ENCODE measurements at places on chromosomes 7 and 10.

DNA sequence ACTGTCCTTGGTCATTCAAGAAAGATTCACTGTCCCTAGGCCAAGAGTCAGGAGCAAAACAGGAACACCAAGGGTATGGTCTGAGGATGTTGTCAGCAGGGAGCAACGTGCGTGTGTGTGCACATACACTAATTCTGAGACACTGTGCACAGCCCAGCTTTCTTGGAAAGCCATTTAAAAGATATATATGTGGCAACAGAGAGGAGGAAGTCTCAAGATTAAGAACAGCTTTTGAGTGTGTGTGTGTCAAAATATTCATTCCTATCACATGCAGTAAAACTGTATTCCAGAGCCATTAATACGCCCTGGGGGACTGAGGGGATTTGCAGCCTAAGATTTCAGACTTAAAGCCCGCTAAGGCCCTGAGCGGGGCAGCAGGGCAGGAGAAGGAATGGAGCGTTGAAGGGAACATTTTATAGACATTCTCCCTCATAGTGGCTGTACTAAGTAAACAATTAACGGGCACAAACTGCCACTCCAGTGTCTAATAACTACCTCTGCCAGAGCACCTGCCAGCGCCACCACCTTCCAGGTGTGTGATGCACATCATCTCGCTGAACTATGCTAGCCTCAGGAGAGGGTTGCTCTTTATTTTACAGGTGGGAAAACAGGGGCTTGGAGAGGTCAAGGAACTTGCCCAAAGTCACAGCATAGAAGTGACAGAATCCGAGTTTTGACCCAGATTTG is 2.0 kb downstream of the NOD1 start:
- no peaks in the 10 kb centered on the region for H3K36me3 ChIP-seq
- no peak for DNase-seq
- peak overlapping the region; percentile 87 for H3K4me3 ChIP-seq

- no peak overlapping the region for H3K27ac ChIP-seq
- peaks cover 4% of the 10 kb centered on the region for H3K4me1 ChIP-seq
- H3K4me3 ChIP-seq: no peak overlapping the region
- H3K36me3 ChIP-seq: no peaks in the 10 kb centered on the region
- no peaks in the 10 kb centered on the region for H3K27me3 ChIP-seq
Observed at GRCh38 chr7:45985902-45986301, 64.8 kb upstream of the IGFBP3 start.

GRCh38 chr7:77734659-77735421 is 38.6 kb downstream of the RSBN1L start:
- H3K27me3 ChIP-seq: no peaks in the 10 kb centered on the region
- H3K27ac ChIP-seq: no peak overlapping the region
- no peaks in the 10 kb centered on the region for H3K36me3 ChIP-seq
- peaks cover 15% of the 10 kb centered on the region for H3K4me1 ChIP-seq
- no peak for DNase-seq
- H3K4me3 ChIP-seq: no peak overlapping the region

- peaks cover 14% of the 10 kb centered on the region for H3K27me3 ChIP-seq
- H3K36me3 ChIP-seq: no peaks in the 10 kb centered on the region
- no peak for DNase-seq
- H3K4me1 ChIP-seq: no peaks in the 10 kb centered on the region
Observed at GRCh38 chr10:112209684-112210131, 26.1 kb upstream of the GPAM start.

DNA sequence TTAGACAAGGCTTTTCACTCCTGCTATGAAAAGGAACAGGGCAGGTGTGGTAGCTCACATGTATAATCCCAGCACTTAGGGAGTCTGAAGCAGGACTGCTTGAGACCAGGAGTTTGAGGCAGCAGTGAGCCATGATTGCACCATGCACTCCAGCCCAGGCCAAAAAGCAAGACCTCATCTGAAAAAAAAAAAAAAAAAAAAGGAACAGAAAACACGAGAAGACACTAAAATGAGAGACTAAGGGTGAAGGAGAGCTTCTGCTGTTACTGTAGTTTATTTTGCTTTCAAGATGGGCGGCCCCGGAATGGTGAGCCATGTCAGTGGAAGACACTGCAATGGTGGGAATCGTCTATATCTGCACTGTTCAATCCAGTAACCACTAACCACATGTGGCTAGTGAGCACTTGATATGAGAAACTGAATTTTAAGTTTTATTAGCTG is 9.9 kb downstream of the PIP4K2A start:
- no peak for DNase-seq
- no peak overlapping the region for H3K4me3 ChIP-seq
- H3K36me3 ChIP-seq: no peaks in the 10 kb centered on the region

- no peaks in the 10 kb centered on the region for H3K4me1 ChIP-seq
- H3K27ac ChIP-seq: no peak overlapping the region
- peaks cover 25% of the 10 kb centered on the region for H3K27me3 ChIP-seq
- no peak overlapping the region for H3K4me3 ChIP-seq
- H3K36me3 ChIP-seq: no peaks in the 10 kb centered on the region
Observed at GRCh38 chr10:106931159-106931852, 233.2 kb downstream of the SORCS1 start.

DNA sequence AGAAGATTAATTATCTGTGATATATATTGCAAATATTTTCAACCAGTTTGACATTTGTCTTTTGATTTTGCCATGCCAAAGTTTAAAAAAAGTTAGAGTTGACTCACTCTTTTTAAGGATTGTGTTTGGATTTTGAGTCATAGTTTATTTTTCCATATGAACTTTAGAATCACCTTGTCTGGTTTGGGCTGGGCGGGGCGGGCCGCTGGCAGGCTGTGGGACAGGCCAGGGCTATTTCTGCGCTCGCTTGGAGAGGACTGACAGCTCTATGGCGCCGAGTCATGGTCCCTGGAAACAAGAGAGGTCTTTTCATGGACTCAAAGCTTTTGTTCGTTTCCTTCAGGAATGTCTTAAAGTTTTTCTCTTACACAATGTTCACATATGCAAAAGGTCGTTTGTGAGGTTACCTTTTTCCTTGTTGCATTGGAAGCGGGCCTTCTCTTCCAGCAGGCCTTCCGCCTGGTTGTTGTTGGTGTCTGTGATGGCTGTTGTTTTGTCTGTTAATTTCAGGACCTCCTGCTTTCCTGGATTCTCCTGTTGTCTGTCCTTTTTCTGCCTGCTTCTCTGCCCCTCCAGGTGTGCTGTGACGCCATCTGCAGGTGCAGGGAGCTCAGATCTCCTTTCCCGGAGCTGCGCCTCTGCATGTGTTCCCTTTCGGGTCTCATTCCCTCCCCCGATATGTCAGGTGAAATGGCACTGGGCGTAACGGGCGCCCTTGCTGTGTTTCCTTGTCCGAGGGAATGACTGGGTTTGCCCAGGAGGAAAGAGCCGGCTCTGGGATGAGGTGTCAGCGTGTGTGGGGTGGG is 53.8 kb downstream of the INPP5A start:
- H3K27me3 ChIP-seq: no peaks in the 10 kb centered on the region
- H3K4me3 ChIP-seq: peak overlapping the region; percentile 45
- peak overlapping the region; percentile 91 for H3K27ac ChIP-seq
- no peaks in the 10 kb centered on the region for H3K36me3 ChIP-seq

GRCh38 chr10:5482016-5482415 is 17.4 kb downstream of the CALML5 start:
- H3K27me3 ChIP-seq: no peaks in the 10 kb centered on the region
- no peak overlapping the region for H3K4me3 ChIP-seq
- DNase-seq: no peak
- no peaks in the 10 kb centered on the region for H3K36me3 ChIP-seq
- no peaks in the 10 kb centered on the region for H3K4me1 ChIP-seq
- no peak overlapping the region for H3K27ac ChIP-seq

- no peaks in the 10 kb centered on the region for H3K27me3 ChIP-seq
- DNase-seq: no peak
- H3K4me1 ChIP-seq: peaks cover 8% of the 10 kb centered on the region
- no peak overlapping the region for H3K27ac ChIP-seq
- H3K36me3 ChIP-seq: no peaks in the 10 kb centered on the region
Observed at GRCh38 chr10:22742678-22743077, 28.3 kb upstream of the PIP4K2A start.

GRCh38 chr7:125675640-125676039 is 746.0 kb upstream of the POT1 start:
- H3K36me3 ChIP-seq: no peaks in the 10 kb centered on the region
- DNase-seq: no peak
- H3K27me3 ChIP-seq: no peaks in the 10 kb centered on the region
- no peak overlapping the region for H3K4me3 ChIP-seq

DNA sequence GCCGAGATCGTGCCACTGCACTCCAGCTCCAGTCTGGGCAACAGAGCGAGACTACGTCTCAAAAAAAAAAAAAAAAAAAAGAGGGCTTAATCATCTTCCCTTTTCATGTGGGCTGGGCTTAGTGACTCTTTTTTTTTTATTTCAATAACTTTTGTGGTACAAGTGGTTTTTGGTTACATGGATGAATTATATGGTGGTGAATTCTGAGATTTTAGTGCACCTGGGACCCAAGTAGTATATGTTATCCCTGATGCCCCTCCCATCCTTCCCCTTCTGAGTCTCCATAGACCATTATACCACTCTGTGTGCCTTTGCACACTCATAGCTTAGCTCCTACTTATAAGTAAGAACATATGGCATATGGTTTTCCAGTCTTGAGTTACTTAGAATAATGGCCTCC is 4.8 kb upstream of the ADAM12 start:
- no peak for DNase-seq
- peaks cover 13% of the 10 kb centered on the region for H3K4me1 ChIP-seq
- H3K4me3 ChIP-seq: no peak overlapping the region
- H3K27ac ChIP-seq: no peak overlapping the region
- H3K27me3 ChIP-seq: no peaks in the 10 kb centered on the region
- H3K36me3 ChIP-seq: no peaks in the 10 kb centered on the region

DNA sequence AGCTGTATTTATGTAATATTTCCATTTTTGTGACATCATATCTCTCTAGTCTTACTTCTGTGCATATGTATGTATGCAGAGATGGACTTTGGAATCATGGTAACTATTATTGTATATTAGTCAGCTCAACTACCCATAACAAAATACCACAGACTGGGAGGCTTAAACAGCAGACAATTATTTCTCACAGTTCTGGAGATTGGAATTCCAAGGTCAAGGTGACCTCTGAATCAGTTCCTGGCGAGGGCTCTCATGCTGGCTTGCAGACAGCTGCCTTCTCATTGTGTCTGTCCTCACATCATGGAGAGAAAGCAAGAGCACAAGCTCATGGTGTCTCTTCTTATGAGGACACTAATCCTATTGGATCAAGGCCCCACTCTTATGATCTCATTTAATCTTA is 79.1 kb downstream of the RAMP3 start:
- peaks cover 34% of the 10 kb centered on the region for H3K27me3 ChIP-seq
- H3K4me1 ChIP-seq: peaks cover 29% of the 10 kb centered on the region
- DNase-seq: no peak
- H3K36me3 ChIP-seq: no peaks in the 10 kb centered on the region
- H3K4me3 ChIP-seq: no peak overlapping the region
- no peak overlapping the region for H3K27ac ChIP-seq

GRCh38 chr10:29657719-29658274 is 23.0 kb upstream of the SVIL start:
- no peak for DNase-seq
- H3K27ac ChIP-seq: peak overlapping the region; percentile 94
- H3K4me1 ChIP-seq: peaks cover 42% of the 10 kb centered on the region
- no peak overlapping the region for H3K4me3 ChIP-seq
- peaks cover 21% of the 10 kb centered on the region for H3K36me3 ChIP-seq

DNA sequence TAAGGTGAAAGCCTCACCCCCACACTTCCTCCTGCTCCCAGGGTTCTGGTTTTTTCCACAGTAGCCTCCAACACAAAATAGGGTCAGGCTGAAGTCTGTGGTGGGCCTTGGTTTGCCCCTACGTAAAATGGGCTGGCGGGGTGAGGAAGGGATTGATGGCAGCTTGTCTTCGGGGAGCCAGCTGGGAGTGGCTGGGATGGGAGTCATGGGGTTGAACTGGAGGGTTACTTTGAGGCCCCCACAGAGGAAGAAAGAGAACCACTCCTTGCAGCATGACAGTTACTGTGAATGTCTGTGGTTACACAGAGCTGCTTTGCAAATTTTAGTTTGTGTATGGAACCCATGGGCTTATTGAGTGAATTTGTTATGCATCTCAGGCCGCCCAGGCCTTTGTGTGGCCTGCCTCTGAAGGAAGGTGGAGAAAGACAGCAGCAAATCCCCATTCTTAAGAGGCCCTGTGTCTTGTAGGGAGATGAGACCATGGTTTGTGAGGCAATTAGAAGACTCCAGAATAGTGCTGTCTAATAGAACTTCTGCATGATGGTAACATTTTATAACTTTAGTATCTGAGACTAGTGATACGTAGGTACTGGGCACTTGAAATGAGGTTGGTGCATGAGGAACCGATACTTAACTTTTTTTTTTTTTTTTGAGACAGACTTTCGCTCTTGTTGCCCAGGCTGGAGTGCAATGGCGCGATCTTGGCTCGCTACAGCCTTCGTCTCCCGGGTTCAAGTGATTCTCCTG is 8.1 kb downstream of the TRIM8 start:
- H3K27ac ChIP-seq: no peak overlapping the region
- no peak overlapping the region for H3K4me3 ChIP-seq
- no peak for DNase-seq
- H3K36me3 ChIP-seq: no peaks in the 10 kb centered on the region
- no peaks in the 10 kb centered on the region for H3K27me3 ChIP-seq

DNA sequence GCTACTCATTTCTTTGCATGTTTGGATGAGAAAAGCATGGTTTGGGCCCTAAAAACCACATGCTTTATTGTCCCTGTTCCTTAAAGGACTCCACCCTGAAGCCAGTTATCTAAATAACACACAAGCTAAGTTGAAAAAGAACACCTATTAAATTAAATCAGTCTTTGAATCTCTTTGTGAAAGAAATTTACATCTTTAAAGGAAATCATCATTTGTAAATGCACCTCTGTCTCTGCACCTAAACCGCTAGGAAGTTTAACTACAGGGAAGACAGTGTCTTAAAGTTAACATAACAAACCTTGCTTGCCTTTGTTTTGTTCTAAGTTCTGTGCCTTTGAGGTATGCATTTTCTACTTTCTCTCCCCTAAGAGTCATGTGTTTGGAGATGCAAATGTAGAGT is 52.6 kb downstream of the HTR7 start:
- H3K4me3 ChIP-seq: no peak overlapping the region
- no peak for DNase-seq
- H3K36me3 ChIP-seq: no peaks in the 10 kb centered on the region
- no peaks in the 10 kb centered on the region for H3K4me1 ChIP-seq

DNA sequence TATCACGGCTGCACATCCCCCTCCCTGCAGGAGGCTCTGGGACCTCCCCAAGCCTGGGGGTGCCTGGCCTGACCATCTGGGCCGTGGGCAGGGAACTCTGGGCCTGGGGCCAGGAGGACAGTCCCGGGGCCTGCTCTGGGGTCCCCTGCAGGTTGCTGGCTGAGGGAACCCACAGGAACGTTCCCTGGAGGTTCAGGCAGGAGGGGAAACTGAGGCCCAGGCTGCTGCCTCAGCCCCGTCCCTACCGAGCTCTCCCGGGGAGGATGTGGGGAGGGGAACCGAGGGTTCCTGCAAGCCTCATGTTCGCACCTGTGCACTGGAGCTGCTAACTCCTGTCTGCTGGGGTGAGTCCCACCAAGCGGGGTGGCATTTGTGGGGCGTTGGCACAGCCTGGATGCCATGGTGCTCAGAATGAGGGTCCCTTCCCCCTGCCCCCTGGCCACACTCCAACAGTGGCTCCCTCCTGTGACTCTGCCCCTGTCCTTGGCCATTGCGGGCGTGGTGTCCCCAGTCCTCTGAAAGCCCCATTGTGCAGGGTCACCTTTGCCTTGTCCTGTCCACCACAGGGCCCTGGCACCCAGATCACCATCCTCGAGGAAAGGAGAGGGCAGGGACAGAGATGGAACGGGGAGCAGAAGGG is 9.4 kb downstream of the ELFN1 start:
- DNase-seq: no peak
- no peak overlapping the region for H3K4me3 ChIP-seq
- no peaks in the 10 kb centered on the region for H3K4me1 ChIP-seq
- peaks cover 34% of the 10 kb centered on the region for H3K27me3 ChIP-seq

Measured in PC-3 (cell line).